Hematopoietic multipotent progenitor cell treated with erythropoietin and hydrocortisone succinate and interleukin-3 and kit ligand, for 4 days (in vitro differentiated cells): ENCODE measurements at places on chromosomes 3 and 15.

DNA sequence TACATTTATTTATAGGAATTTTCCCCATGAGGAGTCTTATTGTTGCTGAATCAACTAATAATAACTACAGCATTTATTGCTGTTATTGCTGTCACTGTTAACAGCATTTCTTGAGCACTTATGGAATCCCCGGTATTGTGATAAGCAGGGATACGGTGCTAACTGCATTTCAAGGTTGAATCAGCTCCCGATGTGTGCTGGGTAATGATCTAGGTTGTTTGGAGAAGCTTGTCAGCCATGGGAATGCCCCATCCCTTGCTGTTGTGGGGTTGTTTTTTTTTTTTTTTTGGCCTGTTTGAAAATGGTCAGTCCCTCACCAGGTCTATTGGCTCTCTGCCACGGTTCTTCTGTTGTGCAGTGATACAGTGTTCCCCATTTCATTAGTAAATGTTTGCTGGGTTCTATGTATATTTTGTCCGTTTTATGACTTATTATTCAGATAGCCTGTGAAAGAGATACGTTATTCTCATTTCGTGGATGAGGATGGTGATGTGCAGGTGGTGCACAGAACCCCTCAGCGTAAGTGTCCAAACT lies 48.5 kb downstream of the MED12L start:
- peak; percentile 79 for DNase-seq

DNA sequence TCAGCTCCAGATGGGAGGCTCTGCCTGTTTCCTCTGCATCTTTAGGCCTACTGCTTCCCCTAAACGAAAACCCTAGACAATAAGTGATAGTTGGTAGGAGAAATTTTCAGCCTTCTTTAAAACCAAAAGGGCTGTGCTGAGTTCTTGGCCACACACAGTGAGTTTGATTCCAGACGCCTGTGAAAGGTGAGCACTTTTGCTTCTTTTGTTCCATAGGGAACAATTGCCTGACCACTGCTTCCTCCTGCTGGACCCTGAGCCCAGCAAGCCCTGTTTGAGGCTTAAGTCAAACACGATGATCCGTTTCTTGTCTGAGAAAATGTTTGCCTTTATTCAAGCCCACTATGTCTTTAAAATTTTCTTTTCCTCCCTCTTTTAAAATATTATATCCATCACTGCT lies 493.9 kb downstream of the ZIC1 start:
- no peak for DNase-seq

DNA sequence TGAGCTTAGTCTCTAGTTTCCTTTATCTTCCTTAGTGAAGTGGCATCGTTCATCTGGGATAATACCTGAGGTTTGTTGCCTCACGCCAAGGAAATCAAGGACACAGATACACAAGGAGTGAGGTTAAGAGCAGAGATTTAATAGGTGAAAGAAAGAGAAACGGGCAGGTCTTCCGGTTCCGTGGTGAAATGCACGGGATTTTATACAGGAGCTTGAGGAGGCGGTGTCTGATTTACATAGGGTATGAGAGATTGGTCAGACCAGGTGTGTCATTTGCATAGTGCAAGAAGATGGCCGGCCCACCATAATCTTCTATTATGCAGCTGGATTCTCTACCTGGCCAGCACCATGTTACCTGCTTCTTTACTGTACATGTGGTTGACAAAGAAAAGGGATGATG lies 17.2 kb downstream of the ARRDC4 start:
- DNase-seq, result no peak

DNA sequence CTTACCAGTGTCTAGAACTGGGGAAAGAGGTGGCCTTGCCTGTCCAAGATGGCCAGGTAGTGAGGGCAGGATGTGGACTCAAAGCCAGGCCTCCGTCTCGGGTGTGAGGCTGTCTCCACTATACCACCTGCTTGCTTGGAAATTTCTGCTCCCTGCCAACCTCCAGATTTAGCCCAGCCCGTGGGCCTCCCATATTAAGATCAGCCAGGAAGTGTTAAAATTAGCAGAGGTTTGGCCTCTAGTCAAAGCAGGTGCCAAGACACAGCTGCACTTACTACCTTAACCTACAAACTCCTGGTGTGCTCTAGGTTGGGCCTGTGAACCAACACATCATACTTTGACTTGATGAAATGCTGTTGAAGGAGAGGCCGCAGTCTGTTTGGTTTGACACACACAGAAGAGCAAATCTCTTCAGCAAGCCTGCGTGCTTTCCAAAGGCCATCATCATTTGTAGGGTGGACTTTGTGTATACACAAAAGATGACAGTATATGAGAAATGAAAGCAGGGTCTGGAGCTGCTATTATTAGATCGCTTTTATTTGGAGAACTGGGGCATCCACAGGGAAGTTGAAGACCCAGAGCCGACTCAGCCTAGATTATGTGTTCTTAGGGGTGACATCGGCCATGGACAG lies 206.5 kb downstream of the XXYLT1 start:
- DNase-seq, result no peak

DNA sequence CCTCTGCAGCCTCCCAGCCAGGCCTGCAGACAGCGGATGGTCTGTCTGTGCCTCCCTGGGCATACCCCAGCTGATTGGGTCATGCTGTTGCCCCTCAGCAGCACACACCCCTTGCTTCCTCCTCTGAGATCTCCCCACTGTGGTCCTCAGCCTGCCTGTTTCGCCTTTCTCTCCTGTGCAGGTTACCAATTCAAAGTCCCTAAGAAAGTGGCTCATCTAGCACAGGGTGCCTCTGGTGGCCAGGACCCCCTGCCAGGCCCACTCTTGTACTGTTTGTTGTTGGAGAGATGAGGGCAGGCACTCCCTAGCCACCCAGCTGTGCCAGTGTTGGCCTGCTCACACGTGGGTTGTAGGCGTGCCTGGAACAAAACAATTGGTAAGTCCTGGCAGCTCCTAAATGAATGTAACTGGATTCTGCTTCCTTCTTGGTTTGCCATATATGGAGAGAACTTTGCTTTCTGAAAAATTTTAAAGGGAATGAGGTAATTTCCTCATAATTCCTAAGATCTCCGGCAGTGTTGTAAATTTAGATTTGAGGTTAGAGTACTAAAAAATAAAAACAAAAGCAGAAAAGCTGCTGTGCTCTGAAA lies 213.2 kb upstream of the IL12A start:
- peak; percentile 3 for DNase-seq

GRCh38 chr15:91801836-91802534 lies 51.5 kb upstream of the SLCO3A1 start:
- DNase-seq, result peak; percentile 6
